Activated CD4-positive, alpha-beta T cell treated with anti-CD3 and anti-CD28 coated beads for 36 hours (primary cell): ENCODE measurements at places on chromosomes 2 and 18.
A peak's percentile ranks its signal among the peaks of the same experiment; 100 is the strongest.

DNA sequence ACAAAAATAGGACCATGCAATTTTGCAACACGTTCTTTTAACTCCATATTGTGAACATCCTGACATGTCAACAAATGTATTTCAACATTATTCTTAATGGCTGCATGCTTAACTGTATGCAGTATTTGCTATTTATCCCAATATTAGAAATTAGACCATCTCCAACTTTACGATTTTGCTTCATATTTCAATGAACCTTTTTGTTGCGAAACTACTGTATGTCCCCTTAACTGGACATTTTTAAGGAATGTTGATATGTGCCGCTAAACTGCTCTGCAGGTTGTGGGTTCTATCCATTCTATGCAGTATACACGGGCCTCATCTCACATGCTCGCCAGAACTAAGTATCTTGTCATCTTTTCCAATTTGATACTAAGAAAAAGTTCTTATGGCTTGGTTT is 11.1 kb downstream of the E2F6 start:
- no peak for DNase-seq

- DNase-seq: no peak
These were observed 125.6 kb downstream of the FMNL2 start for GRCh38 chr2:152460567-152460966.

- no peak for DNase-seq
These were observed 396.1 kb upstream of the RAB12 start for GRCh38 chr18:8212896-8213780.

DNA sequence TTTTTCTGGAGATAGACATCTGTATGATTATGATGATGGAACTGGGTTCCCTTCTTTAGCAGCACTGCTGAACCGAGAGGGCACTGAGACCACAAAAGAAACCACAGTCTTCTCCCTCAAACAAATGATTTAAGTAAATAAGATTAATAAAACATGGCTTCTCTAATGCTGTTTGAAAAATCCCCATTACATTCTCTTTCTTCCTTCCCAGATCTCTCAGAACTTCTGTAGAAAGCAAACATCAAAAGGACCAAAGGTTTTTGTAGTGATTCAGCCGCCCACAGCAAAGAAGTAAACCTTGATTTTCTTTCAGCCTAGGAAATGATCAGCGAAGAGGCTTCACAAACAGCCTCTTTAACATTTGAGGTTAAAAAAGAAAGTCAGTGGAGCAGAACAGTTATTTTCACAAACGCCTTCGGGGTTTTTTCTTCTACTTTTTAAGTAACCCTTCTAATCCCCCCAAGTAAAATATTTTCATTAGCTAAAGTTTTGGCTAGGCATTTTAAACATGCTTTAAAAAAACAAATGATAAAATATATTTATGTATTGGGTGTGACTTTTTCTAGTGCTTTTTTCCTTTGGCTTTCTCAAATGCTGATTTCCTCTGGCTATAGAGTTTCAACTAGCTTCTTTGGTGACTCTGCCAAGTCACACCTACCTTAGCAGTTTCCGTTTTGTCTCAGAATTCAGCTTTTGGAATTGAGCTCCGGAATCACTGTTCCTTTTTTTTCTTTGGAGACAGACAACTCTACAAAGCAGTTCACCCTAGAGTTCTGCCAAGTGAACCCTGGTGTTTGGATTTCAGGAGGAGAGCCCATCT is 89.6 kb downstream of the UPP2 start:
- peak; percentile 45 for DNase-seq
